Gastroesophageal sphincter (tissue), 4 donors: ENCODE measurements at places on chromosomes 4 and X.

DNA sequence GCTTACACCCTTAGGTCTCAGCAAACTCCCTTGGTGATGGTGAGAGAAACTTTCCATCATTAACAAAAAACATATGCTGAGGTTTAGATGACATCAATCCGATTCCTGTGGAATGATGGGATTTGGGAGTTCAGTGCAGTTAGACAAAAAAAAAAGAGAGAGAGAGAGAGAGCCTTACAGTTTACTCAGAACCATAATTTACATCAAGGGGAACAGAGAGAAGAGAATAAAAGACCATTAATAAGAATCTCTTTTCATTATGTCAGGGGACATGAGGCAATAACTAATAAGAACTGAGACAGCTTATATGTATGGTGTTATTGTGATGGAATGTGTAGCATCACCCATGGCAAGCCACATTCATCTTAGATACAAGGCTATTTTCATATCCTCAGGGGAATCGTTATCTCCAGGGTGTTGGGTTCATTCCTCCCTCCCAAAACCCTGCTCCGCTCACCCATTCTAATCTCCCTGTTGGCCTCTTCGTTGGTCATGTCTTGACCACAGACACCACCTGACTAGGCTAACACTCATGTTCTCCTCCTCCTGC lies 175.7 kb upstream of the MXRA5 start:
- no peak for ATAC-seq

- ATAC-seq = no peak
Measured at GRCh38 chrX:23631136-23631535, 36.2 kb upstream of the PRDX4 start.

- ATAC-seq = no peak
Measured at GRCh38 chr4:114281164-114281960, 301.9 kb upstream of the ARSJ start.

- ATAC-seq = no peak
Measured at GRCh38 chr4:87363552-87363951, 27.4 kb downstream of the HSD17B11 start.

DNA sequence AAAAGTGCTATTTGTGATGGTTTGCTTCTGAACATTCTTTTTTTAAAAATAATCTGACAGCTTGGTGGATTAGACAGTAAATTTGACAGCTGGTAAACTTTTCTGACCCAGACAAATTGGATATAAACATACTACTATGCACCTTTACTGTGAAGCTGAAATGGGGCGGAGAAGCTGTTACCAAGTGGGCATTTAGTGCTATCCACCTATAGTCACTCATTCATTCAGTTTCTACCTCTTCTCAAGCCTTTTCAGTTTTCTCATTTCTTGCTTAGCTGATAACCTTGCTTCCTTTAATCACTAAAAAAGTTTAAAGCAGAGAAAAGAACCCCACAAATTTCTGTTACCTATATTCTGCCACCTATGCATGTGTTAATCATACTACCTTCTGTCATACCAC lies 5.2 kb downstream of the RPS3A start:
- ATAC-seq = no peak
